ENCODE measurements at places on chromosomes 6 and 20. TPM values are rescaled to one million over a fixed set of nuclear protein-coding genes. Genes with fewer than 3 reads are reported as not detected.

DNA sequence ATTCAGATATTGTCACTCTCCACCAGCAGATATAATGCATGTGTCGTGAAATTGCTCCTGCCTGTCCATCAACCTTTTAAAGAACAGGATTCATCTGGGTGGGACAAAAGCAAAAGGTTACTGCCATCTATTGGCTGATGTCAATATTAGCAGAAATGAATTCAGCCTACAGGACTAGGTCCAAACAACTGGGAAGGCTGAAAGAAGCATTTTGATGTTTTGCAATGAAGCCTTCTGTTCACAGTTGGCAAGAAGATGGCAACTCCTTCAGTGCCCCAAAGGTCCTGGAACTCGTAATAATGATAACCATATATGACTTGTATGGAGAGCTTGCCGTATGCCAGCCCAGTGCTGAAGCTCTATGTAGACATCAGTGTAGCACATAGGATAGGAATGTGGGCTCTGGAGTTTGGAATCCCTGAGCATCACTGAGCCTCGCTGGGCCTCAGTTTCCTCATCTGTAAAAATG, 7.5 kb downstream of the BCAS1 start:
- no peak for DNase-seq

GRCh38 chr6:57127763-57128162, 37.8 kb downstream of the ZNF451 start:
- DNase-seq: no peak

The CD40 gene
- total RNA-seq: 58.3 TPM

The LY6G6D gene
- not detected for total RNA-seq

DNA sequence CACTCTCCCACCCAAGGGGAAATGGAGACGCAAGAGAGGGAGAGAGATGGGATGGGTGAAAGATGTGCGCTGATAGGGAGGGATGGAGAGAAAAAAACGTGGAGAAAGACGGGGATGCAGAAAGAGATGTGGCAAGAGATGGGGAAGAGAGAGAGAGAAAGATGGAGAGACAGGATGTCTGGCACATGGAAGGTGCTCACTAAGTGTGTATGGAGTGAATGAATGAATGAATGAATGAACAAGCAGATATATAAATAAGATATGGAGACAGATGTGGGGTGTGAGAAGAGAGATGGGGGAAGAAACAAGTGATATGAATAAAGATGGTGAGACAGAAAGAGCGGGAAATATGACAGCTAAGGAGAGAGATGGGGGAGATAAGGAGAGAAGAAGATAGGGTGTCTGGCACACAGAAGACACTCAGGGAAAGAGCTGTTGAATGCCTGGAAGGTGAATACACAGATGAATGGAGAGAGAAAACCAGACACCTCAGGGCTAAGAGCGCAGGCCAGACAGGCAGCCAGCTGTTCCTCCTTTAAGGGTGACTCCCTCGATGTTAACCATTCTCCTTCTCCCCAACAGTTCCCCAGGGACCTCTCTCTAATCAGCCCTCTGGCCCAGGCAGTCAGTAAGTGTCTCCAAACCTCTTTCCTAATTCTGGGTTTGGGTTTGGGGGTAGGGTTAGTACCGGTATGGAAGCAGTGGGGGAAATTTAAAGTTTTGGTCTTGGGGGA, 754 bp downstream of the TNF start:
- DNase-seq: no peak

The MLN gene
- not detected for total RNA-seq

- DNase-seq: no peak
Measured at GRCh38 chr20:51092338-51092737, 69.4 kb upstream of the KCNG1 start.

- no peak for DNase-seq
Measured at GRCh38 chr6:65229825-65230224, 477.2 kb downstream of the EYS start.

- DNase-seq: no peak
Measured at GRCh38 chr20:4444404-4444803, 277.3 kb upstream of the PRND start.

DNA sequence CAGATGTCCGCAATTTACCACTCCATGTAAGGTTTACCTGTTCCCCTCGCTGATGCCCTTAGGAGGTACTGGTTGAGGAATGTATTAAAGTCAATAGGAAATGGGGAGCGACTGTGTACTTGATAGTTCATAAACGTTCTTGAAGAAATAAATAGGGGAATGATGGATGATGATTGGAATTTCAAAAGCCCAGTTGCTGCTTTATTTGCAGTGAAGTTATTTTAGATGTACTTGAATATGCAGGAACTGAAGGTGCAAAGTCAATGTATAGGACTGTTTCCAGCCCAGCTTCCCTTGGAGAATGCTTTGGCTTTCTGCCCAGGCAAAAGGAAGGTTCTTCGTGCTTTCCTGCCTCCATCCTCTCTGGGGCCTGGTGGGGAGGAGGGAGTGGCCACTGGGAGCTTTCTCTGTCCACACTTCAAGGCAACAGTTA, 19.8 kb downstream of the ADGRF5 start:
- no peak for DNase-seq

Measured in kidney epithelial cell (primary cell).